Cerebellar nuclear complex (tissue), 1 donor: ENCODE measurements at places on chromosomes 12 and 14.

DNA sequence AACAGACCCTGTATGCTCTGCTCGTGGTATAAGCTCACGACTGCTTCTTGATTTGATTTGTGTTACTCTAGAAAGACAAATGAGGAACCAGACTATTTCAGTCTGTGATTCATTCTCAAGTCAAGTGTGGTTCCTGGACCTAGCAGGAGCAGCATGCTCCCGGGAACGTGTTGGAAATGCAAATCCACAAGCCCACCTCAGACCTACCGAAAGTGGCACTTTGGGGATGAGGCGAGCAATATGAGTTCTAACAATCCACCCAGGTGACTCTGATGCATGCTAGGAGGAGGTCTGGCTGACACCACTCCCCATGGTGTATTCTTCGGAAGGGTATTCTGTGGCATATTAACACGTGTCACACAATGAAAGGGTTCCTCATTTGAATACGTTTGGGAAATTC lies 59.5 kb upstream of the TMX1 start:
- no peak for DNase-seq

DNA sequence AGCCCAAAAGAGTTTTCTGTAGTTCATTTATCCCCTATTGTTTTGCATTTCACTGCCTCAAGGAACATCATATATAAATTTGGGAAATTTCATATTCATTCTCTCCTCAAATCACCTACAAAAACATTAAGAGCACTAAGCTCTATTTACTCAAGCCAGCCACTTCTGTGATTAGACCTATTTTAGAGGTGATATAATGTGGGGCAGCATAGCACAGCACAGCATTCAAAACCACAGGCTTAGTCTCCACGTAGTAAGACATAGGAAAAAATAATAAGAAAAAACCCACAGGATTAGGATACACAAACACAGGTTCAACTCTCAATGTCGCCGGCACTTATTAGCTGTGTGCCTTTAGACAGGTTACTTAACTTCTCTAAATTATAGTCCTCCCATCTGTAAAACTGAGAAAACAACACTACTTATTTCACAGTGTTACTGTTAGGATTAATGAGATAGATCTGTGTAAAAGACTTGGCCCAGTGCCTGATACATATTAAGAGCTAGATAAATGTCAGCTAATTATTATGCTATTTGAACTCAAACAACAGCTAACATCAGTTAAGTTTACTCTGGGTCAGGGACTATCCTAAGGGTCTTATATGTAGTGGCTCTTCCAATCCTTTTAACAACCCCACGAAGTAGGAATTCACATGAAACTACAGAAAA lies 20.3 kb downstream of the DCAF5 start:
- no peak for DNase-seq

- no peak for DNase-seq
Observed at GRCh38 chr12:3055704-3056467, 21.3 kb upstream of the TSPAN9 start.

DNA sequence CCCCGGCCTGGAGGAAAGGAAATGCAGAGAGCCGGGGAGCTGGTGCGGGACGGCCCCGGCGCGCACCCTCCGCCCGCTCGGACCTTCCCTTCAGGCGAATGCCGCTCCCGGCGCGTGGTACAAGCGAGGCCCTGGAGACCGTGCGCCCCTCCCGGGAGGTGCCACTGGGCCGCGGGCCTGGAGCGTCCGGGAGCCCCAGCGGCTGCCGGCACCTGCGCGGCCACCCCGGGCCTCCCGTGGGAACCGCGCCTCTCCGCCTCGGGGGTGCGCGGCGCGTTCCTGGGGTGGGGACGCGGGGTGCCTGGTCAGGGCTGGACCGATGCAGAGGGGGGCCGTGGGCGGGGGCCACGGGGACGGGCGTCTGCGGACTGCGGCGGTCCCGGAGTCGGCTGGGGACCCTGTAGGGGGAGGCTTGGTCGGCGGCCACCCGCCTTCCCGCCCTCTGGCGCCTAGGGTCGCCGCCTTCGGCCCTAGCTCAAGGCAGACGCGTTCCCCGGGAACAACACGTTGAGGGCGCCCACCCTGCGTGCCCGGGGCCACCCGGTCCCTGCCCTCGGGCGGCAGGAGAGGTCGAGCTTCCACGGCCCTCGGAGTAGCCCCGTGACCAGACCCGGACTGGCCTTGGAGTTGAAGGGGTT lies 599 bp downstream of the PAPLN start:
- no peak for DNase-seq

DNA sequence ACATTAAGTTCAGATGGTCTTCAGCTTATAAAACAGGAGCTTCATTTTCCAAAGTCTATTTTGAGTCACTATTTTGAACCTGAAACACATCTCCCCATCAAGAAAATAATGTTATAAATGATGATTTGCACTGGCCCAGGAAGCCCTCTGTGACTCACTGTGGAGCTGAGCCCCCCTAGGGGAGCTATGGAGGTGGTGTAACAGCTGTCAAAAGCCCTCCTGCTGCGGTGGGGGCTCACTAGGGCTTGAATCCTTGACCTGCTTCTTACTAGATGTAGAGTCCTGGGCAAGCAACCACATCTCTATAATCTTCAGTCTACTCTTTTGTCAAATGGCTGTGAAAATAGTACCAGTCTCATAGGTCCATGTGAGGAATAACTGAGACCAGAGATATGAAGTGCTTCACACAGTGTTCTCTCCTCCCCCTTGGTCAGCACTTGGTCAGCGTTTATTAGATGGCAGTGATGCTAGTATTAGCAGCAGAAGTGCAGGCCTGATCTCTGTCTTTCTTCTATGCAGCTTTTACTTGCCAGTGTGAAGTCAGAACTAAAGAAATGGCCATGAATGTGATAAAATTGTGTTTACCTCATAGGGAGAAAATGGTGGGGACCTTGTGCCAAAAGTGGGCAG lies 83.4 kb downstream of the RTN1 start:
- no peak for DNase-seq

GRCh38 chr12:71085575-71085974 lies 72.2 kb downstream of the TSPAN8 start:
- no peak for DNase-seq

GRCh38 chr12:83408851-83409250 lies 722.1 kb downstream of the TMTC2 start:
- DNase-seq = no peak

DNA sequence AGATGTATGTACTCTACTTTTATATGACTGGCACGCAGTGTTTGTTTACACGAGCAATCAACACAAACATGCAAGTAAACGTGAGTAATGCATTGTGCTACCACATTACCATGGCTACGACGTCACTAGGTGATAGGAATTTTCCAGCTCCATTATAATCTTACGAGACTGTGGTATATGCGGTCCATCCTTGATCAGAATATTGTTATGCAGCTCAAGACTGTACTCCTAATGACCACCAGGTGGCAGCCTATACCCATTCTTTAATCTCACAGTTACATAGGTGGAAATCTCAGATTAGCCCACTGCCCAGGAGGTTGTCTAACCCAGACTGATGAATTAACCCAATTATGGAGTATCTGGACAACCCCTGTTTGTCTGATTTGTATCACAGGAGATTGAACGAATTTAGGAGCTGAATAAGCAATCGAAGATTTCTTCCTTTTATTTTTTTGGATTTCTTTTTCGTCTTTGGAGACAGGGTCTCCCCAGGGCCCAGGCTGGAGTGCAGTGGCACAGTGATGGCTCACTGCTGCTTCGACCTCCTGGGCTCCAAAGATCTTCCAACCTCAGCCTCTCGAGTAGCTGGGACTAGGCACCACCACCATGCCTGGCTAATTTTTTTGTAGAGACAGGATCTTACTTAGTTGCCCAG lies 8.7 kb upstream of the TESPA1 start:
- no peak for DNase-seq

DNA sequence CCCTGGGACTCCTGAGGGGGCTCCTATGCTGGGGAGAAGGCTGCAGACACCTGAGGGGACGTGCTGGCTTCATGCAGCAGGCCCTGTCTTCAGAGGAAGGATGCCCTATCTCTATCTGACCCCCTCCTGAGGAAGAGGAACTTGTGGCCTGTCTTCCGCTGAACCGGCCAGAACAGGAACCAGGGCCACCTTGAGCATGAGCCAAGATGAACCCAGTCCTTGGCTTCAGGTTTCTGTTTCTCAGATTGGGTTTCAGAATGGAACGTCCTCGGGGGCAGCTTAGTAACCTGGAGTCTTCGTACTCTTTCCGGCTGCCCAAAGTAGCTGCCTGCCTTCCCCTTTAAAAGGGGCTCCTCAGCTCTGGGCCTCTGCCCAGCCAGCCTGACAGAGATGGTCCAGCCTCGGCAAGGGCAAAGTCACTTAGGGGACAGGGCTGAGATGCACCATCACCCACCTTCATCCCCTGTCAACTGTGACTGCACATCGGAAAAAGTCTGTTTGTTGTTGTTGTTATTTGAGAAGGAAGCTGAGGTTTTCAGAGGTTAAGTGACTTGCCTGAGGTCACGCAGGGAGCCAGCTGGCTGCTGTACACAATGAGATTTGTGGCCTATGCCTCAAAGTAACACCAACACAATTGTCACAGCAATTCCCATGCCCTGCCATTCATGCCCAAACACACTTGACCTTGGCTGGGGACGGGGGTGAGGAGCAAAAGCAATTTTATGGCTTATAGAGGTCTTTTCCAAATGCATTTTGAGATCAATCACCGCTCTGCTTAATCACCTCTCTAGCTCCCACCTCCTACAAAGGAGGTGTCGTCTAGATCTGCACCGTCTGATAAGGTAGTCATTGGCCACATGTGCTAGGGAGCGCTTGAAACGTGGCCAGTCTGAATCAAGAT lies 13.4 kb downstream of the ASB2 start:
- DNase-seq = no peak

DNA sequence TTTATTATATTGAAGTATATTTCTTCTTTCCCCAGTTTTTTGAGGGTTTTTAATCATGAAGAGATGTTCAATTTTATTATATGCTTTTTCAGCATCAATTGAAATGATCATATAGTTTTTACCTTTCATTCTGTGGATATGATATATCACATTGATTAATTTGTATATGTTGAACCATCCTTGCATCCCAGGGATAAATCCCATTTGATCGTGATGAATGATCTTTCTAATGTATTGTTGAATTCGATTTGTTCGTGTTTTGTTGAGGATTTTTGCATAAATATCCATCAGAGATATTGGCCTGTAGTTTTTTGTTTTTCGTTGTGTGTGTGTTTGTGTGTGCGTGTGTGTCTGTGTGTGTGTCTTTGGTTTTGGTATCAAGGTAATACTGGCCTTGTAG lies 196.4 kb downstream of the CRADD start:
- DNase-seq = no peak

GRCh38 chr12:50642035-50642451 lies 121.9 kb upstream of the ATF1 start:
- no peak for DNase-seq

DNA sequence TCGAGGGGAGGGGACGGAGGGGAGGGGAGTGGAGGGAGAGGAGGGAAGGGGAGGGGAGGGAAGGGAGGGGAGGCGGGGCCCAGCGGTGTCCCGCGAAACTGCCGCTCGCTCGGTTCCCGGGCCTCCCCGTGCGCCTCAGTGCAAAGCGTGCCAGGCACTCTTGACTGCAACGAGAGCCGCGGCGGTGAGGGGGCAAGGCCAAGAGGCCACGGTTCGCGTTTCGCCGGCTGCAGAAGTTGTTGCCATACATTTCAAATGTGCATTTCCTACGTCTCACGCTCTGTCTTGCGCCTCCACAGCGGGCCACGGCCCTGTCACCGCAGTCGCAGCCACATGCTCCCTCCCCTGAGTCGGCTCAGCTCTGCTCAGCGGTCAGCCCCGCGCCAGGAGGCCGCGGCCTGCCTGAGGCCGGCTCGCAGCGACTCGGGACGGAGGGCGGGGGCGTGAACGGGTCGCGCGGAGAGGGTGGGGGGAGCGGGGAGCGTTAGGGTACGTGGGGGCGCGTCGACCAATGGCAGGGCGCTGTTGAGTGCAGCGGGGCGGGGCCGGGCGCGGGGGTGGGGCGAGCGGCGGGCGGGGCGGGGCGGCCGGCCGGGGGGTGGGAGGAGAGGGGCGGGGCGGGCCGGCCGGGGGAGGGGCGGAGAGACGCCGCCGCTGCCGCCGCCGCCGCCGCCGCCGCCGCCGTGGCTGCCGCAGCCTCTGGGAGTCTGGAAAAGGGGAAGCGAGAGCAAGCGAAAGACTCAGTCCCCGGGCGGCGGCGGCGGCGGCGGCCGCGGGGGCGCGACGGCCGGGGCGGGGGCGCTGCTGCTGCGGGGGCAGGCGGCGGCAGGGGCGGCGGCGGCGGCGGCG lies at the start of gene PPP2R5C:
PPP2R5C (plus strand) TSS at position 678 of the 849 bp plus-strand sequence. CDS start 185 bp downstream, outside the sequence.
- peak; percentile 25 for DNase-seq

DNA sequence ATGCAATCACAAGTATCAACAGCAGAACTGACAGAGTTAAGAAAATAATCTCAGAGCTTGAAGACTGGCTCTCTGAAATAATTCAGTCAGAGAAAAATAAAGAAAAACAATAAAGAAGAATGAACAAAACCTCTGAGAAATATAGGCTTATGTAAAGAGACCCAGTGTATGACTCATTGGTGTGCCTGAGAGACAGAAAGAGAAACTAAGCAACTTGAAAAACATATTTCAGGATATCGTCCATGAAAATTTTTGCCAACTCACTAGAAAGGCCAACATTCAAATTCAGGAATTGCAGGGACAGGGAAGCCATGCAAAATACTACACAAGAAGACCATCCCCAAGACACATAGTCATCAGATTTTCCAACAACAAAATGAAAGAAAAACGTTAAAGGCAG lies 56.2 kb downstream of the APOBEC1 start:
- no peak for DNase-seq

DNA sequence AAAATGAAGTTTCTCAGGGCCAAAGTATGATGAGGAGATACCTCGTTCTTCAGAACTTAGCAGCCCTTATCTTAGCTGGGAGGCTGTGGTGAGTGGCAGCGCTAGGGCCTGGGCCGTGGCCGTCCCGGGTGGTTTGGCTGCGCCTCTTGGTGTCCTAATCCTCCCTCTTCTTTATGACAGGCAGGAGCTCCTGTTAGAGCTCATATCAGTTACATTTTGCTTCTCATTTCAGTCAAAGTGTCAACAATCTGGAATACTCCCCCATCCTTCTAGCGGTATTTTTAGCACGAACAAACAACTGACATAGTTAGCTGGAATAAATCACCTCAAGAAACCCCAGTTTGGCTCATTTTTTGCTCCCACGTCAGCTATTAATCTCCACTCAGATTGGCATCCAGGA lies 188.8 kb downstream of the TTC7B start:
- no peak for DNase-seq

- DNase-seq = no peak
Observed at GRCh38 chr12:45994736-45995135, 4.4 kb upstream of the SCAF11 start.

- no peak for DNase-seq
Observed at GRCh38 chr12:68790081-68790951, 17.7 kb upstream of the MDM2 start.
